ENCODE measurements at places on chromosomes 3 and 15. TPM values are rescaled to one million over a fixed set of nuclear protein-coding genes. Genes with fewer than 3 reads are reported as not detected.

PLA2G4E gene
- 0.05 TPM for total RNA-seq

PLSCR4 gene
- total RNA-seq, result not detected

GOLGA6B gene
- total RNA-seq, result not detected

TRPM1 gene
- total RNA-seq, result 0.16 TPM

PLSCR1 gene
- total RNA-seq, result 40.5 TPM

DNA sequence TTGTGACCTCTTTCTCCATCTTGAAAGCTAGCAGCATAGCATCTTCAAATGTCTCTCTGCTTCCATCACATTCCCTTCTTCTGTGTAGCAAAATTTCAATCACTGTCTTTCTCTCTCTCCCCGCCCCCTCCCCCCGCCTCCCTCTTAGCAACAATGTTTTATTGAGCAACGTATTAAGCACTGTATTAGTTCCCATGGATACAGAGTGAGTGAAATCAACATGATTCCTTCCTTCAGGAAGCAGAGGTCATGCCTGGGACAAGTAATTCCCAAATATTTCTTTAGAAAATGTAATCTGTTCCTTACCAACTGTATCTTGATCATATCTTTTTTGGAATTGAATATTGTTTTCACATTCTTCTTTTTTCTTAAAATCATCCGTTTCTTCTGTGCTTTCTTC is 373.7 kb upstream of the NECTIN3 start:
- H3K4me1 ChIP-seq, result no peaks in the 10 kb centered on the region
- H3K4me3 ChIP-seq, result no peak overlapping the region
- no peak overlapping the region for H3K27ac ChIP-seq
- no peaks in the 10 kb centered on the region for H3K27me3 ChIP-seq

GRCh38 chr15:41568350-41569017 is 9.5 kb downstream of the TYRO3 start:
- no peaks in the 10 kb centered on the region for H3K36me3 ChIP-seq
- H3K4me1 ChIP-seq, result no peaks in the 10 kb centered on the region
- DNase-seq, result no peak

GRCh38 chr3:29512641-29513040 is 231.8 kb downstream of the RBMS3 start:
- H3K4me3 ChIP-seq, result no peak overlapping the region
- H3K27me3 ChIP-seq, result no peaks in the 10 kb centered on the region
- no peak overlapping the region for H3K27ac ChIP-seq
- H3K36me3 ChIP-seq, result no peaks in the 10 kb centered on the region
- no peak for DNase-seq
- H3K4me1 ChIP-seq, result peaks cover 9% of the 10 kb centered on the region

GRCh38 chr3:24829629-24830229 is 335.1 kb upstream of the THRB start:
- no peak overlapping the region for H3K27ac ChIP-seq
- DNase-seq, result no peak
- H3K27me3 ChIP-seq, result no peaks in the 10 kb centered on the region

GRCh38 chr3:32831791-32832190 is 14.0 kb downstream of the TRIM71 start:
- no peaks in the 10 kb centered on the region for H3K4me1 ChIP-seq
- H3K4me3 ChIP-seq, result no peak overlapping the region
- H3K36me3 ChIP-seq, result no peaks in the 10 kb centered on the region
- H3K27ac ChIP-seq, result no peak overlapping the region
- no peak for DNase-seq

DNA sequence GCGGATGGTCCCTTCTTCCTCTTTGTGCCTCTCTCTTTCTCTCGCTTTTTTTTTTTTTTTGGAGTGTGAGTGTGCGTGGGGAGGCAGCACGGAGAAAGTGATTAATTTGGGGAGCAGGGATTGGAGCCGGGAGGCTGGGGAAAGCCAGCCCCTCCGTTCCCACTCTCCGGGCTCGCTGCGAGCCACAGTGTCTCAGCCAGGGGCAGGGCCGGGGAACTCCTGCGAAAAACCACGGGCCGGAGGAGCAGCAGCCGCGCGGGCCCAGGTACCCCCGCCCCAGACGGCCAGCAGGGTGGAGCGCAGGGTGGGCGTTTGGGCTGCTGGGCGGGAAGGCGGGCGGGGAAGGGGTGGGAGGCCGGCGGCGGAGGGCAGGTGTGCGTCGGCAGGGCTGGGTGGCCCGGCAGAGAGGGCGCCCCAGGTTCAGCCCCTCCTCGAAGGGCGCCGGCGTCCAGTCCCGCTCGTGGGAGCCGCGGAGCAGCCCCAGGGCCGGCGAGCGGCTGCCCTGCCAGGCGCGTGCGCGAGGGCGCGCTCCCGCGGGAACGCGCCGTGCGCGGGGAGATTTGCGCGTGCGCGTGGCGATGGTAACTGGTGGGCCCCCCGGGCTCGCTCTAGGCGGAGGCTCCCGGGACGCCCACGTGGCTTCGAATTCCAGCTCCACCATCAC is 1.4 kb downstream of the CHL1 start:
- no peaks in the 10 kb centered on the region for H3K36me3 ChIP-seq
- H3K4me1 ChIP-seq, result no peaks in the 10 kb centered on the region
- no peak overlapping the region for H3K27ac ChIP-seq
- H3K27me3 ChIP-seq, result peaks cover 5% of the 10 kb centered on the region
- DNase-seq, result no peak

GRCh38 chr3:150238995-150239619 is 169.0 kb upstream of the TSC22D2 start:
- H3K36me3 ChIP-seq, result no peaks in the 10 kb centered on the region
- no peak for DNase-seq
- no peak overlapping the region for H3K27ac ChIP-seq
- H3K27me3 ChIP-seq, result no peaks in the 10 kb centered on the region

DNA sequence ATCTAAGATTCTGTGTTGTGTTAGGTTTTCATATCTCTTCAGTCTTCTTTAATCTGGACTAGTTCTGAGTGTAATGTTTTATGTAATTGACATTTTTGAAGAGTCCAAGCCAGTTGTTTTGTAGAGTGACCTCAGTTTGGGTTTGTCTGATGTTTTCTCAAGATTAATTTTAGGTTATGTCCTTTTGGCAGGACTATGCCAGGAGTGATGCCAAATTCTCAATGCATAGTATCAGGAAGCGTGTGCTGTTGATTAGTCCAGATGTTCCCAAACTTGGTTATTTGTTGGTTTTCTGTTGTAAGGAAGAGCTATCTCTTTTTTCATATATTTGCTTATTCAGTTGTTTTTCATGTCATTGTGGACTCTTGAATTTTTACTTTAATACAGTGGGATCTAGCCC is 32.6 kb downstream of the NMD3 start:
- H3K4me3 ChIP-seq, result no peak overlapping the region
- no peaks in the 10 kb centered on the region for H3K27me3 ChIP-seq
- H3K27ac ChIP-seq, result no peak overlapping the region
- H3K36me3 ChIP-seq, result peaks cover 14% of the 10 kb centered on the region

DNA sequence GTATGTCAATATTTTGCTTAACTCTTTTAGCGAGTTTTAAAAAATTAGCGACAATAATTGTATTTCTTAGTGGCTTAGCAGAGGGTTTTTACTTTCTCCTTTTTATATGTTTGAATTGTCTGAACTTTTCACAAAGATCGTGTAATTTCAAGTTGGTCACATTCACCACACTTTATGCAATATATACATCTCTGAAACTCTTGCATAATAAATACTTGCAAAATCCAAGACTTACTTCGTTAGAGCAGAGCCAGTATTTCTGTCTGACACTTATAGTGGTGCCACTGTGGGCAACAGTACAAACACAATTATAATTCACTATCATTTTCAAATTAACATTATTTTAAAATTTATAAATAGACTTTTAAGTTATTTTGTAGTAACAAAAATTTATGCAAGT is 62.0 kb downstream of the SUCNR1 start:
- no peak overlapping the region for H3K4me3 ChIP-seq
- H3K36me3 ChIP-seq, result no peaks in the 10 kb centered on the region
- H3K4me1 ChIP-seq, result no peaks in the 10 kb centered on the region

GRCh38 chr15:44082558-44083157 is 112.4 kb downstream of the FRMD5 start:
- H3K4me3 ChIP-seq, result peak overlapping the region; percentile 46
- no peak overlapping the region for H3K27ac ChIP-seq
- no peaks in the 10 kb centered on the region for H3K27me3 ChIP-seq
- H3K4me1 ChIP-seq, result peaks cover 16% of the 10 kb centered on the region
- H3K36me3 ChIP-seq, result no peaks in the 10 kb centered on the region

DNA sequence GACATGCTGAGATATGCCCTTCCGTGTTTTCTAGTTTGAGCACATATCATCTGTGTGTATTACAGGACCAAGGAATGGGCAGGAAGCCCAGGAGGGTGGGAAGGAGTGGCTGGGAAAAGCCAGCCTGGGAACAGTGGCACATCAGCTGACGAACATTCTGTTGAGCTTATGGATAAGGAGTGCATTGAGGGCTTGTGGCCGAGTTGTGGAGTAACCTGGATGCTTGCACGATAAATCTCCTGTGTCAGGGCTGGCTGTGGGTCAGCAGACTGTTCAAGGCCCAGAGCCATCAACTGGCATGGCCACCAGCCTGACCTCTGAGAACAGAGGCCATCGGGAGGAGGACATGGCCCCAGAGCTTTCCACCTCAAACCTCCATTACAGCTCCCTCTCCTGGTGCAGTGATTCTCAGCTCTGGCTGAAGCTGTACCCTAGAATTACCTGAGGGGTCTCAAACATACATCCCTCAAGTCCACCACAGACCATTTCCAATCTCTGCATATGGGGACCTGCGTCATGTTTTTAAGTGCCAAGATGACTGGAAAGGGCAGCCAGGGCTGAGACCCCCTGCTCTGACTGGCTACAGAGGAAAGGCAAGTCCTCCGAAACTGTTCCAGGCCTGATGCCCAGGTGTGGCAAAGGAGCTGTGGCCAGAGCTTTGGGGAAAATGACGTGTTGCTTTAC is 4.8 kb upstream of the VILL start:
- H3K27ac ChIP-seq, result no peak overlapping the region
- H3K27me3 ChIP-seq, result no peaks in the 10 kb centered on the region
- H3K4me1 ChIP-seq, result no peaks in the 10 kb centered on the region
- DNase-seq, result no peak
- H3K36me3 ChIP-seq, result no peaks in the 10 kb centered on the region

GRCh38 chr15:79376383-79376782 is 55.8 kb upstream of the MINAR1 start:
- no peak overlapping the region for H3K4me3 ChIP-seq
- no peak for DNase-seq
- no peaks in the 10 kb centered on the region for H3K36me3 ChIP-seq
- no peak overlapping the region for H3K27ac ChIP-seq
- H3K27me3 ChIP-seq, result no peaks in the 10 kb centered on the region
- no peaks in the 10 kb centered on the region for H3K4me1 ChIP-seq

DNA sequence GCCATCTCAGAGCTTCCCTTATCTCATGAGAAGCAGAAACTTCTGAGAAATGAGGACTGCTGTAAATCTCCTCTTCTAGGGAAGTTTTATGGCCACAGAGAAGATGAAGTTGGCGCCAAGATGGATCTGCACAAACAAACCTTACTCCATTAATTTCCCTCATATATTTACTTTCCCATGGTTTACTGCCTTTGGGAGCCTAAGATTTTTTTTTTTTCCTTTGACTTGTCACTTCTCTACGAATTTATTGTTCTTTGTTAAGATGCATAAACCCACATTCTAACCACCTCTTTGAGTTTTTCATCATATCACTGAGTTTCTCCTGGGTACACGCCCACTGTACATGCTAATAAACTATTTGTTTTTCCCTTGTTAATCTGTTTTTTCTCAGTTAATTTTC is 21.5 kb upstream of the NPTN start:
- no peaks in the 10 kb centered on the region for H3K27me3 ChIP-seq
- no peak overlapping the region for H3K4me3 ChIP-seq
- no peaks in the 10 kb centered on the region for H3K36me3 ChIP-seq
- no peak overlapping the region for H3K27ac ChIP-seq
- DNase-seq, result no peak

All from GM12878 (cell line).